ENCODE measurements at places on chromosomes 5 and 9. TPM values are rescaled to one million over a fixed set of nuclear protein-coding genes. Genes with fewer than 3 reads are reported as not detected.
A peak's percentile ranks its signal among the peaks of the same experiment; 100 is the strongest.

Gene CHSY3
- total RNA-seq = 10.1 TPM

Gene GFRA3
- total RNA-seq = 1.9 TPM

Gene POU5F2
- 2.3 TPM for total RNA-seq

Gene TEX48
- total RNA-seq = not detected

Gene CTXN3
- not detected for total RNA-seq

Gene PCDHA11
- 1.5 TPM for total RNA-seq

Gene TRIP13
- total RNA-seq = 4.3 TPM

Gene PAIP1
- total RNA-seq = 78.2 TPM

Gene SLC25A2
- 0.76 TPM for total RNA-seq

Gene ARL14EPL
- not detected for total RNA-seq

DNA sequence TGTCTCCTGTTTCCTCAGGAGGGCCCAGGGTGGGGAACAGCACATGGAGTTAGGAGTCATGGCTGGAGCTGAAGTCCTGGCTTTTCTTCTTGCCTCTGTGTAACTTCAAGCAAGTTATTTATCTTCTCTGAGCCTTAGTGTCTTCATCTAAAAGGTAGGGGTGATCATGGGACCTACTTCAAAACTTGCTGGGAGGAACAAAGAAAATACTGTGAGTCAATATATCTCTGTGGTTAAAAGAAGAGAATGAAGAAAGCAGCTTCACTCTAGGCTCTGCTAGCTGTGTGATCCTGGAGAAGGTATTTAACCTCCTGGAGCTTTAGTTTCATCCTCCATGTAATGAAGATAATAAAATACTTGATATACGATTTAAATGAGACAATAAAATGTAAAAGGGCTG is 26.5 kb downstream of the AFAP1L1 start:
- DNase-seq = no peak

- DNase-seq = no peak
Observed at GRCh38 chr5:96829297-96829696, 21.6 kb upstream of the ERAP1 start.

- no peak for DNase-seq
Observed at GRCh38 chr5:142006363-142007236, 6.2 kb downstream of the GNPDA1 start.

- DNase-seq = peak; percentile 44
Observed at GRCh38 chr5:157506981-157507780, 47.2 kb downstream of the NIPAL4 start.

- no peak for DNase-seq
Observed at GRCh38 chr5:157479166-157479565, 19.2 kb downstream of the NIPAL4 start.

DNA sequence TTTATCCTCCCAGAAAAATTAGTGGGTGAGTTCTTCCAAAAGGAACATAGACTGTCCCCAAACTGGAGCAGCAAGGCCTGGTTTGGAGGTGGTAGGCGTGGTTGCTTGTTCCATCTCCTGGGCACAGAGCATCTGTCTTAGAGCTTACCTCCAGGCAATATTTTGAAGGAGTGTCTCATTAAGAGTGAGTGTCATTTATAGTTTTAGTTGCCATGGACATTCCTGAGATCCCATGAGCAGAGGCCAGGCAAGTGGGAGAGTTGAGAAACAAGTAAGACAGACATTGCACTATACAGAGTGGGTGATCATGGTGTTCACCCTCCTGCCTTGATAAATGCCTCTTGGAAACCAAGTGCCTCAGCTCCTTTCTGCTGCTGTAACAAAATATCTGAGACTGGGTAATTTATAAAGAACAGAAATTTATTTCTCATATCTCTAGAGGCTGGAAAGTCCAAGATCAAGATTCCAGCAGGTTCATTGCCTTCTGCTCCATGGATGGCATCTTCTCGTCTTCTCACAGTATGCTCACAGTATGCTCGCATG is 68.5 kb downstream of the KIAA1958 start:
- no peak for DNase-seq

DNA sequence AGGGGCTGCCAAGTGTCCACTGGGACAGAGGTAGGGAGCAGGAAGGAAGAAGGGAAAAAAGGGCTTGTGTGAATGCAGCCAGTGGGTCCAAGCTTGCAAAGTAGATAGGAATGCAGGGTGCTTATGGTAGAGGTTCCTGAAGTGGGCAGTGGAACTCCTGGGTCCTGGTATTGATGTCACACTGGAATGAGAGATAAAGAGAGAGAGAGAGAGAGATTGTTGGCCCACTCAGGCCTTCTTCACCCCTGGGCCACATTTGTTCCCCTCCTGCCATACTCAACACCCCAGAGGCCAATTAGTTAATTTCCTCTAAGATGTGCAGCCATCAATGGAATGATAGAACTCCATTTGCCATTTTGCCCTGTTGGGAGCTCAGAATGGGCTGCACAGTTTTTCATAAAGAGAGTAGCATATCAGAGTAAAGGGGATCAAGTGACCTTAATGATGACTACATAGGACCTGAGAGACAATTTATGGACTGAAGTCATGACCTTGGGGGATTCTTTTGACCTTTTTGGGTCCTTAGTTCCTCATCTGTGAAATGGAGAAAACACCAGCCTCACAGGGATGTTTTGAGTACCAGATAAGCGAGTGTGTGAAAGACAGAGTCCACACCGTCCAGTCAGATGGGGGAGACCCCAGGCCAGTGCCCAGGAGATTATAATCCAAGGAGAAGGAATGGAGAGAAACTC is 52.9 kb downstream of the PPARGC1B start:
- no peak for DNase-seq

GRCh38 chr5:2751592-2752021 is at the start of gene IRX2:
Gene IRX2, minus strand, starts transcription at chr5:2751677. Its CDS starts 264 bp downstream, at chr5:2751413.
- peak; percentile 88 for DNase-seq

DNA sequence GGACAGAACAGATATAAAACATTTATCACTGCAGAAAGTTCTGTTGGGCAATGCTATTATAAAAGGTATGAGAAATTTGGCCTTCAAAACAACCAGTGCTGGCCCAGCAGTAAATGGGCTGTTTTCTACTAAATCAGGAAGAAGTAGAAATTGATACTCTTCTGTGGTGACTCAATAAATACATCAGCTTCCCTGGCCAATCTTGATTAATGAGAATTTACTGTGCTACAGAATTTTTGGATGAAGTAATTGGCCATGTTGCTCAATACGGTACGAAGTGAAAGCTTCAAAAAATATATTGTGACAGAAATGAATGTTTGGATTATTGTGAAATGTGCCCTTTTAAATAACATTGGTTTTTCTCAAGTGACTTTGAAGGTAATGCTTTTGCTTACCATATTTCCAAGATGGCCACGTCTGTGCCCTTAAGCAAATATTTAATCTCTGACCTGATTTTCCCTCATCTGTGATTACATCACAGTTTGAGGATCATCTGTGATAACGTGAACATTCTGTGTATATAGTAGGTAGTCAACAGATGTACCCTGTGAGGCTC is 4.2 kb downstream of the DNAJA1 start:
- DNase-seq = no peak

DNA sequence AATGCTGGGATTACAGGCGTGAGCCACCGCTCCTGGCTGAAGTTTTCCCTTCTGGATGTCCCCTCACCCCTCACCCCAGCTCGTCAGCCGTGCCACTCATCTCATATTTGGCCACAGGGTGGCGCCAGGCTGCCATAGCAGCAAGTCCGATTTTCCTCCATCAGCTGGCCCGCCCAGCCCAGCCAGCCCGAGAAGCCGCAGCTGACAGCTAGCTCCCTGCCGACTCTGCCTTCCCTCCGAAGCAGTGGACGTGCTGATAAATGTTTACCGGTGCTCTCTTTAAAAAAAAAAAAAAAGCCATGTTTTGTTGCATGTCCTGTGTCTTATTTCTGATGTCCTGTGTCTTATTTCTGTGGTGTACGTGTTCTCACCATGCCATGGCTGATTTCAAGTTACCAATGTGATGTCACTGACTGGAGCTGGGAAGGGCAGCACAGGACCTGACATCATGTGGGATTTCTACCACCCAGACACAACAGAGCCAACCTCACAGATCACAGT is 58.3 kb downstream of the PFDN1 start:
- peak; percentile 97 for DNase-seq

DNA sequence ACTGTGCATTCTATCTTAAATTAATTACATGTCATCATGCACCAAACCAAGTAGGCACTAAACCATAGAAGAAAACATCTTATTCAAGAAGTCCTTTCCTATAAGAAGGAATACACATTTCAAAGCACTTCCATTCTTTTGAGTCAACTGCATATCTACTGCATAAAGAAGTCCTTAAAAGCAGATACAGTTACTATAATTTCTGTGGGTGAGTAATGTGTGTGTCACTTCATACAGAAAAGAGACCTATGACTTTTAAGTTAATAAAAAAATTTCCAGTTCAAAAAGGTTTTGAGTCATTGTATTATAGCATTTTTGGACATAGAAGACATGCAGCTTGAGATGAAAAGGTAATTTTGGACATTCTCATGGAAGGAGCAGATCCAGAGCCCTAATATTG is 125.0 kb downstream of the DTWD2 start:
- DNase-seq = no peak

- DNase-seq = peak; percentile 50
Observed at GRCh38 chr5:150213530-150213929, 23.7 kb downstream of the SLC6A7 start.

DNA sequence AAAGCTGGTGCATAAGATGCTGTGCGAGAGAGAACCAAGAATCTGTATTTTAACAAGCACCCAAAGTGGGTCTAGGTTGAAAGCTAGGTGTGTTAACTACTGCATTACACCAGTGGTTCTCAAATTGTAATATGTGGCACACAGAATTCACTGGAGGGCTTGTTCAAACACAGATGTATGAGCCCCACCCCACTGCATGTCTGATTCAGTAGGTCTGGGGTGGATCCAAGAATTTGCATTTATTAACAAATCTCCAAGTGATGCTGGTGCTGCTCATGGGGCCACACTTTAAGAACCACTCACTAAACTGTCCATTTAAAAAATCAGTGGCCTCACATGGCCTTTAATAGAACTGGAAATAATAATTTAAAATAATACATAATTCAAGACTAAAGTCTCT is 40.4 kb downstream of the LPAR1 start:
- DNase-seq = no peak

GRCh38 chr5:32942225-32942989 is 231.3 kb downstream of the NPR3 start:
- no peak for DNase-seq

GRCh38 chr9:77534376-77535057 is 113.6 kb downstream of the GNA14 start:
- no peak for DNase-seq

DNA sequence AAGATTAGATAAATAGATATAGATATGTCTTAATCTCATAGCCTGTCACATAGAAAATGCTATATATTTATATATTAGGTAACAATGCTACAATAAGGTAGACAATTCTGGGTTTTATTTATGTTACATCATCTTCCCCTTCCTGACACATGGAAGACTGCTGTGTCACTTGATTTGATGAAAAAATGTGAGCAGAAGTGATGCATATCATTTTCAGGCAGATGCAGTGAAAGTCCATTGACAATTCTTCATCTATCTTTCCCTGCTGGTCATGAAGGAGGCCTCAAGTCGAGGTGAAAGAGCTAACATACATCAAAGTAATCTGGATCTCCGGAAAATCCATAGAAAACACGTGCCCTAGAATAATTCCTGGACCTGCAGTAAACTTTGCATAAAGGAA is 57.8 kb upstream of the CHD1 start:
- DNase-seq = no peak

DNA sequence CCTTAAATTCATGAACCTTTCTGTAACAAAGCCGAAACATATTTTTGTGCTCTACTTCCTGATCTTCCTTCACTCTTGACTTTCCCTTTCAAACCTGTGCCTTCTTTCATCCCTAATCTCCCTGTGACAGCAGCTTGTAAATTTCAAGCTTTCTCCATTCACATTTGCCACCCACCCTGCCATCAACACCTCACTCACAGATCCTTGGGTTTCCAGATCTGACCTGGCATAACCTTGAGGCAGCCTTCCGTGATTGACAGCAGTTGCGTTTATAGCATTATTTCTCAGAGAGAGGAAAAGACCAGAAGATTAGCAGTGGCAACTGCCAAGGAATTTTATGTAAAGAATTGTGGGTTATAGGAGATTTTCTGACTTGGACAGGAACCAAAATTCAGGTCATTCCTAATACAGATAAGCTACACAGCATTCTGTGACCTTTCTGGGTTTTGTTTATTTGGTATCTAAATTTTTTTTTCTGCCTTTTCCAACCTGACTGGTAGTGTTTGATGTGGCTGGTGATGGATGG is 260.0 kb downstream of the NR2F1-AS1 start:
- no peak for DNase-seq

- no peak for DNase-seq
Observed at GRCh38 chr5:127571314-127572131, 54.1 kb downstream of the PRRC1 start.

DNA sequence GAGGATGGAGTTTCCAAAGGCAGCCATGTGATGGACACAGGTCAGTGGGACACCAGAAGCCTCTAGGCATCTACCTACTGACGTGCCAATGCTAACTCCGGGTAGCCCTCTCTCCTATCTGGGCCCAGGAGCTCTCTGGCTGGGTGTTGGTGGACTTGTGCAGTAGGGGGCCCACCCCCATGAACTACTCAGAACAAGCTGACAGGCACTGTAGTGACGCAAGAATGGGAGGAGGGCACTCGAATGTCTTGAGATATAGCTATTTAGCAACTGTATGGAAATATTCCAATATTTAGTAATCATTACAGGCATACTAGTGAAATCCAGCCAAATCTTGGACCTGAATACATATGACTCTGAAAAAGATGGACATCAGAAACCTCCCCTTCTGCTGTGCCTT is 5.7 kb upstream of the DOCK2 start:
- no peak for DNase-seq
